ENCODE measurements at places on chromosomes 5 and 9.

GRCh38 chr5:3186736-3187405 is 408.8 kb upstream of the IRX1 start:
- no peak for DNase-seq

DNA sequence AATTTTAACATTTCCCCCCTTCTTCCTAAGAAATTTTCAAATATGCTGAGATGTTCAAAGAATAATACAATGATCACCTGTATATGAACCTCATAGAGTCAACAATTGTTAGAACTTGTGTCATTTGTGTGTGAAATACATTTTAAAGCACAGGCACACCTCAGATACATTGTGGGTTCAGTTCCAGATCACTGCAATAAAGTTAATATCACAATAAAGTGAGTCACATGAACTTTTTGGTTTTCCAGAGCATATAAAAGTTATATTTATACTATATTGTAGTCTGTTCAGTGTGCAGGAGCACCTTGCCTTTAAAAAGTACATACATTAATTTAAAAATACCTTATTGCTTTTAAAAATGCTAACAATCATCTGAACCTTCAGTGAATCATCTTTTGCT is 50.0 kb downstream of the MCCC2 start:
- DNase-seq = no peak

DNA sequence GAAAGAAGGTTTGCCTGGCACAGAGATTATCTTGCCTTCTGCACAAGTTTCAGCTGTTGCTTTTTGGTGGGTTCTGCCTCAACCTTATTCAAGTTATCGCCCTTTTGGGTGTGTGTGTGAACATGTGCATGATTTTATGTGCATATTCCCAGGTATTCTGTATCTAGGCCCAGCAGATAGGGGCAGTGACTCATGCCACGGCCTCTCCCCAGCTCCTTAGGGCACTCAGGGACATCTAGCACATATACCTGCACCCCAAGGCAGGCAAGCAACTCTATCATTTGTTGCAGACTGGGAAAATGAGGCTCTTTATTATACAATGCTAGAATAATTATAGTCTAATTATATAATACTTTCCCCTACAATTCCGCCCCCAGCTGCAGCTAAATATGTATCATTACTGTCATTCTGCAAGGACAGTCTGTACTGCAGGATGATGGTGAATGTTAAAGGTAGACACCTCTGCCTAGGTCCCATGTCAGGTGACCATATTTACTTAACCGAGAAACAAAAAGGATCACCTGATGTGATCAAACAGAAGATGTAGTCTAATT is 128.9 kb downstream of the PDE8B start:
- DNase-seq = no peak

GRCh38 chr5:96753017-96753397 is 54.7 kb downstream of the ERAP1 start:
- no peak for DNase-seq

DNA sequence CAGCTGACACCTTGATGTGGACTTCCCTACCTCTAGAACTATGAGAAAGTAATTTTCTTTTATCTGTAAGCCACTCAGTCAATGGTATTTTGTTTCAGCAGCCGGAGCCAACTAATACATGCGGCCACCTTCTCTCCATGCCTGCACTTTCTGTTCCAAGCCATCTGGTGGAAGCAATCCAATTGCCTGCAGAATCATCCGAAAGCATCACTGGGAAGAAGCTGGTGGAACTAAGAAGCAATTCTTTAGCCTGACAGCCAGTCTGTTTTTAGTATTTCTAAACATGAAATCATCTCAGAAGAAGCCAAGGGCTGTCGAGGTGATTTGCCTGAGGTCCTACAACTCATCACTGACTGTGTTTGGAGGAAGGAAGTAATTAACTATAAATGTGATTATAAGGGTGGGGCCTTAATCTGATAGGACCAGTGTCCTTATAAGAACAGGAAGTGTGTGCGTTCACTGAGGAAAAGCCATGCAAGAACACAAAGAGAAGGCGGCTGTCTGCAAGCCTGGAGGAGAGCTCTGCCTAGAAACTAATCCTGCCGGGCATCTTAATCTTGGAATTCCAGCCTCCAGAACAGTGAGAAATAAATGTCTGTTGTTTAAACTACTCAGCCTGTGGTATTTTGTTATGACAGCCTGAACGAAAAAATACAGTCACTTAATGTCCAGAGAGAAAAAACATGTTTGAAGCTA is 49.1 kb downstream of the NXNL2 start:
- DNase-seq = no peak

DNA sequence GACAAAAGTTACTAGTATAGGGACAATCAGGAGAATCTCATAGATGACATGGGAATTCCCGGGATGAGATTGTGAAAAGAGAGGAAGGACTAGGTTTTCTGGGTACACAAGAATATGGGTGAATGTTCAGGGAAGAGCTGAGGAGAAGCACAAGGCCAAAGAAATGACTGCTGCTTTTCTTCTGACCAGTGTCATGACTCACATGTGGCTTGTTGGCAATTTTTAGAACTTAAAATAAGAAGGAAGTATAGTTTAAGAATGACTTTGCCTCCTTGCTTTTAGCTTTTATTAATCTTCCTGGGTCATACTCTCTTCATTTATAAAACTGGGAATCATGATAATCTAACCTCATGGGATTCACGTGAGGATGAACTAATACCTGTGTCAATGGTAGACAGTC is 652.4 kb upstream of the MEF2C start:
- peak; percentile 41 for DNase-seq

DNA sequence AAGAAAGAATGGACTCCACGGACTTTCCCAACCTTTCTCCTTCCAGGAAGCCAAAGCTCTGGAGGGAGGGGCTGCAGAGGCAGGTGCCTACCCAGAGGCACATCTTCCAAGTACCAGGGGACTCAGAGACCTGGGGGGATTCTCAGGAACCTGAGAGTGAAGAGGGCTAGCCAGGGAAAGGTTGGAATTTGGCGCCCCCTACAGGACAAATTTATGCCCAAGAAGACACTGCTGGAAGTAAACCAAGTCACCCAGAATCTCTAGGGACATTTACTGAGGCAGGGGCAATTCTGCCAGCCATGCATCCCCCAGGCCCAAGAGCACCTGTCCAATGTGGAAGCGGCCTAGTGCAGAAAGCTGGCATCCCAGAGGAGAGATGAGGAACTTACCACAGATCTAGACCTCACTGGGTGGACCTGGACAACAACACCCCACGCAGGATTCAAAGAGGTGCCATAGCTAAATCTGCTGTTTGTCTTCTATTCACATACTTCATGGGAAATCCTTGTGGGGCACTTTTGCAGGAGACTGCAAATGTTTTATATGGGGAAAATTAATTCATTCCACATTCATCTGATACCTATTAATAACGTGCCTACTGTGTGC is 25.9 kb upstream of the IDNK start:
- no peak for DNase-seq

DNA sequence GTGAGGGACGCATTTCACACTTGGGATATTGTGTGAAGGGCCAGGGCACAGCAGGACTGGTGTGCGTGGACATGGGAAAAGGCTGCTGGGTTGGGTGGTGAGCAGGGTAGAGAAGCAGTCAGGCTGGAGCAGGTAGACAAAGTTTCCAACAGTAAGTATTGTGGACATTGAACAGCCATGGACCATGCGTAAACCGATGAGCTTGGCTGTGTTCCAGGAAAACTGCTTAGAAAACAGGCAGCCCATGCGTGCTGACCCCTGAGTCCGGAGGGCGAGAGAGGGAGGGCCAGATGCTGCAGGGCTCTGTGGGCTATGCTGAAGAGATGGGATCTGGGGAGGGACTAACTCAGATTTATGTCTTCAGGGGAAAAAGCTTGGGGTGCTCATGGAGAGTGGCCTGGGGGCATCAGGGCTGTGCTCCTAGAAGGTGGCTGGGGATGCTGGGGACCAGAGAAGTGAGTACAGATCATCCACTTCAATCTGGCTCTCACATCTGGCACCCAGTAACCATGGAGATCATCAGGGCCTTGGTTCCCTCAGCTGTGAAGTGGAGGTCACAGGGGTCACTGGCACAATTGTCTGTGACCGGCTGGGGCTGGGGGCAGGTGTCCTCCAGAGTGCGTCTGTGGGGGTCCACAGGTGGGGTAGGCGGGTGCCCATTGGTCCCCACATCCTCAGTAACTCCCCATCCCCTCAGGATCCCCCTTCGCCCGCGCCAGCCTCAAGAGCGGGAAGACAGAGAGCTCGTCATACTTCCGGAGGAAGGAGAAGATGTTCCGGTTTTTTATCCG is 93.3 kb downstream of the CACNA1B start:
- no peak for DNase-seq

GRCh38 chr5:6541256-6542013 is 91.4 kb downstream of the NSUN2 start:
- no peak for DNase-seq

- peak; percentile 58 for DNase-seq
Observed at GRCh38 chr5:132102101-132102701, 28.6 kb downstream of the CSF2 start.

All from MV-4-11 (cell line).